AG04449 (cell line): ENCODE measurements at places on chromosomes 5 and 9.

DNA sequence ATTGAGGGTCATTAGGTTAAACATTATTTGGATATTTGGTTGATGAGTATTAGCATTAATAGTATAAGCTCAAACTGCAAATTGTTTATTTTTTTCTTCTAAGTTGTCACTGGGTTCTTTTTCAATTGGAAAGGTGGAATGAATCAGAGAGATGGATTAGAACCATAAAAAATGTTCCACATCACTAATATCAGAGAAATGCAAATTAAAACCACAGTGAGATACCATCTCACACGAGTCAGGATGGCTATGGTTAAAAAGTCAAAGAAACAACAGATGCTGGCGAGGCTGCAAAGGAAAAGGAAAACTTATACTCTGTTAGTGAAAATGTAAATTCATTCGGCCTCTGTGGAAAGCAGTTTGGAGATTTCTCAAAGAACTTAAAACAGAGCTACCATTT lies 122.8 kb downstream of the CCDC192 start:
- DNase-seq, result no peak

GRCh38 chr5:96084874-96085506 lies 123.3 kb upstream of the ELL2 start:
- no peak for DNase-seq

DNA sequence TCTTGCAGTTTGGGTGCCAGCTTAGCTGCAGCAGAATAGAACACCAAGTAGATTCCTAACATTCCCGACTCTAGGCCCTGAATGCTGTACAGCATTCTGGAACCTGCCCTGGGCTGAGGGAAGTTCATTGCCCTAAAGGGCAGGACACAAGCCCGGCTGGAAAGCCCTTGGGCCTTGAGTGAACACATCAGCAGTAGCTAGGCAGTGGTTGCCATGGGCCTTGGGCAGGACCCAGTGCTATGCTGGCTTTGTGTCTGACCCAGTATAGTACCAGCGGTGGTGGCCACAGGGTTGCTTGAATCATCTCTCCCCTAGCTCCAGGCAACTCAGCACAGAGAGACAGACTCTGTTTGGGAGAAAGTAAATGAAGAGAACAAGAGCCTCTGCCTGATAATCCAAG lies 137.8 kb downstream of the AGTPBP1 start:
- no peak for DNase-seq

GRCh38 chr9:23567516-23568165 lies 258.4 kb downstream of the ELAVL2 start:
- DNase-seq, result no peak

DNA sequence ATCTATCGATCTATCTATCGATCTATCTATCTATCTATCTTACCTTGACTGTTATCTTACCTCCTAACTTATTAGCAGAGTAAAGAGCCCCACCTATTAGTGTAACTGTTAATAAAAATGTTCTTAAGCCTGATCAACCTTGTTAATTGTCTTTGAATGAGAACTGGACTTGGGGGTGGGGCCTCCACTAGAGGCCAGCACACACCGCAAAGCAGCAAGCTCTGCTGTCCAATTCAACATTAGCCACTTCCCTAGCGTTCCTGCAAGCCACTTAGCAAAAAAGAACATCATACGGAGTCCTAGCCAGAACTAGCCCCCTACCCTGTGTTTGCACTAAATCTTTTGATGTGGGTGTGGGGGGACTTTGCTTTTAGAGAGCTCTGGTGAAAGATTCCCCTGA lies 515.8 kb downstream of the KDM4C start:
- no peak for DNase-seq

DNA sequence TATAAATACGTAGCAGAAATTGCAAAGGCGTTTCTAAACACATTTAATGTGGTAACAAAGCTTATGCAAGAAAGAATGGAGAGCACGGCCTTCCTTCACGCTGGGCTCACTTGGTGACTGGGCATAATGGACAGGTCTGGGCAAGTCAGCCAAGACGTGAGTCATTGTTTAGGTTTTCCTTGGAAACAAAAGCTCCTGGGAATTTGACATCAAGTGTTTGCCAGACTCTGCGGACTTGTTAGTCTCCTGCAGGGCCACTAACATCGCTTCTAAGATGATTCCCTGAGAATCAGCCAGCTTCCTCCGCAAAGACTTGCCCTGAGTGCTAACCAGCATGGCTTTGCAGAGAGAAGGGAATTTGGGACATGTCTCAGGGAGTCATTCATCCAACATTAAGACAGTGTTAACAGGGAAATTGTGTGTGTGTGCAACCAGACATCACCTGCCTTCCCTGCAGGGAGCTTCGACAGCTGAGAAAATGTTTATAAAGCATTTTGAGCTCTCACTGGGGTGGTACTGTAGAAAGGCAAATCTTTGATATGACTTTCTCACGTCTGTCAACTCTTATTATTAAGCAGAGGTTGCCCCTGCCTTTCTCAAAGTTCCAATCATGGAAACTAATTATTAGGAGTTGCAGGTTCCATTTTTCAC lies 182.5 kb downstream of the NTRK2 start:
- DNase-seq, result no peak

GRCh38 chr5:159576902-159577301 lies 246.6 kb upstream of the IL12B start:
- DNase-seq, result no peak

GRCh38 chr5:55847837-55848236 lies 3.3 kb upstream of the IL31RA start:
- no peak for DNase-seq

DNA sequence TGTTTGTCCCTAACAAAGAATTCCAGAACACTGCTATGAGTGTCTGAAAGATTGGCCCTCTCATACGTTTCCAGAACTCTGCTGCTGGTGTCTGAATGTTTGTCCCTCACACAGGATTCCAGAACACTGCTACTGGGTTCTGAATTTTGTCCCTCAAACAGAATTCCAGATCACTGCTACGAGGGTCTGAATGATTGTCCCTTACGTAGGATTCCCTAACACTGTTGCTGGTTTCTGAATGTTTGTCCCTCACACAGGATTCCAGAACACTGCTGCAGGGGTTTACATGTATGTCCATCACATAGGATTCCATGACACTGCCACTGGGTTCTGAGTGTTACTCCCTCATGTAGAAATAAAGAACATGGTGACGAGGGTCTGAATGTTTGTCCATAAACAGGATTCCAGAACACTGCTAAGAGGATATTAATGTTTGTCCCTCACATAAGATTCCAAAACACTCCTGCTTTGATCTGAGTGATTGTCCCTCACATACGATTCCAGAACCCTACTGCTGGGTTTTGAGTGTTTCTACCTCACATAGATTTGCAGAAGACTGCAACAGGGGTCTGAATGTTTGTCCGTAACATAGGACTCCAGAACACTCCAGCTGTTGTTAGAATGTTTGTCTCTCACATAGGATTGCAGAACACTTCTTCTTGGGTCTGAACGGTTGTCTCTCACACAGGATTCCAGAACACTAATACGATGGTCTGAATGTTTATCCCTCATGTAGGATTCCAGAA lies 214.4 kb downstream of the FOXD4L6 start:
- DNase-seq, result no peak
